Activated T-helper 17 cell treated with anti-CD3 and anti-CD28 coated beads, Interleukin-2, amount 50 U/mL, for 72 hours (primary cell): ENCODE measurements at places on chromosomes 2 and 18. TPM values are rescaled to one million over a fixed set of nuclear protein-coding genes. Genes with fewer than 3 reads are reported as not detected.
A peak's percentile ranks its signal among the peaks of the same experiment; 100 is the strongest.

GRCh38 chr2:147603876-147604275 is 241.0 kb upstream of the ACVR2A start:
- no peak for ATAC-seq

DNA sequence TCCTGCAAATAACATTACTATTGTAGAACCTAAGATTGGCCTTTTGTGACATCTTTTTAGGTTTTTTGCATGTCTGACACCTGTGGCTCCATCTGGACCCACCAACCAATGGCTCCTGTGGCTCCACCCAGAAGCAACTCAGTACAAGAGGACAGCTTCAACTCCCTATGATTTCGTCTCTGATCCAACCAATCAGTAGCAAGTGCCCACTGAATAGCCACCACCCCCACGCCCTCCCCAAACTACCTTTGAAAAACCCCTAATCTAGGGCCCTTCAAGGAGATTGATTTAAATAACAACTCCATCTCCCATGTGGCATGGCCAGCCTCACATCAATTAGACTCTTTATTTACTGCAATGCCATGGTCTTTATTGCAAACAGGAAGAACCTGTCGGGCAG is 23.6 kb downstream of the MPP4 start:
- ATAC-seq, result no peak

DNA sequence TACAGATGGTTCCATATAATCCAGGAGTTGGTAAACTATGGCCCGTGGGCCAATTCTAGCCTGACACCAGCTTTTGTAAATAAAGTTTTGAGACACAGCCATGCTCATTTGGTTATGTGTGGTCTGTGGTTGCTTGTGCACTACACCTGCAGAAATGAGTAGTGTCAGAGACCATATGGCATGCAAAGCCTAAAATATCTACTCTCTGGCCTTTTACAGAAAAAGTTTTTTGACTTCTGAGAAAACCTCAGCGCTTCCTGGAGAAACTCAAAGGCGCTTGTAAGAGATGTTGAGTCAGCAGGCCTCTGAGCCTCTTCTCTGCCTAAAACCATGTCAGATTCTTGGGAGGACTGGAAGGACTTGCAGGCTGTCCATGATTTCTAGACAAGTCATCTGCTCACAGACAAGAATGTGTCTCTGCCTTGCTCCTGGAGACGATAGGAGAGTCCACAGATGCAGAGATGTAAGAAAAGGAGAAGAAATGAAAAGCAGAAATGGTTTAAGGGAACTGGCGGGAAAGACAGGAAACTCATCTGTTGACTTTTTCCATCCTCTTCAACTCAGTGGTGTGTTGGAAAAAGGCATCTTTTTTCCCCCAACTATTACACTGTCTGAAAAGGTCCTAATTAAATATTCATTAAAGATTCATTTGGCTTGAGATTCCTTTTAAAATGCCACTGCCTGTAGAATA is 5.2 kb downstream of the TTC39C start:
- peak; percentile 69 for ATAC-seq

- no peak for ATAC-seq
Observed at GRCh38 chr18:61572871-61573270, 239.6 kb downstream of the CDH20 start.

GRCh38 chr18:24799176-24799575 is 338.7 kb downstream of the HRH4 start:
- no peak for ATAC-seq

- no peak for ATAC-seq
Observed at GRCh38 chr2:110983133-110983532, 137.6 kb upstream of the BCL2L11 start.

DNA sequence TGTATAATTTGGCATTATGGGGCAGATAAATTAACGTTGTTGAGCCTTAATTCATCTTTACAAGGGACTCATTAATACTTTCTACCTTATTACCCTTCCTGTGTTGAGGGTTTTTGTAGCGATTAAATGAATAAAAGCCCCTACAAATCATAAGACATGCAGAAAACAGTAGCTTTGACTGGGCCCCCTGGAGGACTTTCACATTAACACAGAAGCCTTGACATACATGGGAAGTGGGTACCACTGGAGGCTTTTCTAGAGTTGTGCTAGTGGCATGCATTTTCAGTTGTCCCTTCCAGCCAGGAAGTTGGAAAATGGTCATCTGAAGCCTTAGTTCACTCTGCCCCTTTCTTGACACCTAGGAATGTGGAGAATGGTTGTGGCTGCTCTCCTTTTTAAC is 30.2 kb downstream of the MTA3 start:
- no peak for ATAC-seq

GRCh38 chr2:241724259-241724974 is 10.0 kb upstream of the D2HGDH start:
- ATAC-seq, result peak; percentile 24

- ATAC-seq, result peak; percentile 51
Observed at GRCh38 chr2:65431421-65432226, 775 bp downstream of the SPRED2 start.

DNA sequence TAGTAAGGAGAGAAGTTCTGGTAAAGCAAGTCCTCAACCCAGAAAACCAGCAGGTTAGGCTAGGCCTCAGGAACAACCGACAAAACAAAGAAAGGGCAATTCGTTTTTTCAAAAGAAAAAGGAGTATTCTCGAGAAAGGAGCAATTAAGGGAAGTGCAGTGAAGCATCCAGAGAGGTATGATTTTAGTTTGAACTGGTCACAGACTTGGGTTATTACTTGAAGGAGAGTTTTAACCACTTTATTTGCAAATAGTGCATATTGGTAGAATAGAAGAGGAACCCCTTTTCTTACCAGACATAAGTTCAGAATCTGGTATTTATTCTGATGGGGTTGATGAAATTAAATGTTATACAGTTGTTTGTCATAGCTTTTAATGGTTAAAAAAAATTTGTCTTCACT is 110.0 kb upstream of the GCFC2 start:
- no peak for ATAC-seq

GRCh38 chr2:217105733-217106649 is 246.1 kb upstream of the TNP1 start:
- ATAC-seq, result peak; percentile 90

DNA sequence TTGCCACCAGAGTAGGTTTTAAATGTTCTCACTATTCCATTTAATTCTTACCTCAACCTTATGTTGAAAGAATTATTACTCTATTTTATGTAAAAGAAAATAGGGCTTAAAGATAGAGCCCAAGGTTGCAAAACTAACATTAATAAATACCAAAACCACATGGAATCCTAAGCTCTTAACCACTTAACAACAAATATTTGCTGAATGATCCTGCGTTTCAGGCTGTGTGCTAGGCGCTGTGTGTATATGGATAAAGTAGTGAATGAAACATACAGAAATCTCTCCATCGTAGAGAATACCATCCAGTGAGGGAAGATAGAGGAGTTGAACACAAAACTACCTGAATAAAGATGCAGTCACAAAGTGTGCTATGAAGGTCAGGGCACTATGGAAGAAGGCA is 485.1 kb downstream of the THSD7B start:
- no peak for ATAC-seq

GRCh38 chr18:8616028-8616401 is 6.8 kb downstream of the RAB12 start:
- ATAC-seq, result no peak

DNA sequence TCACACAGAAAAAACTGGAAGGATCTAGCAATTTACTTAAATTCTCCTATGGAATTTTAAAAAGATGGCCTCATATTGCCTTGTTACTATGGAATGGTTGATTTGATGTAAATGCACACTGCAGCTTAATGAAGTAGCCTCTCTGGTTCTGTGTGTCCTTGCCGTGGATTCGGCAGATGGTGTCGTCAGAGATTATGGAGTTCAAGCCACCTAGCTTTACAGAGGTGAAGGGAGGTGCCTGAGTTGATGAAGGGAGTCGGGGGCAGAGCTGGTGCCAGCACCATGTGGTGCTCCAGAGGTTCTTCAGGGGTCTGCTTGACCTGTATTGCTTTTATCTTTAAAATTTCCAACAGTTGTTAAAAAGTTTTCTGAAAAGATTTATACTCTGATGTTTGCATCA is 48.8 kb downstream of the ASAP2 start:
- ATAC-seq, result no peak

GRCh38 chr18:11955239-11956029 is 25.9 kb upstream of the IMPA2 start:
- ATAC-seq, result no peak

The RFTN2 gene
- total RNA-seq, result 0.17 TPM

The DCDC2C gene
- total RNA-seq, result not detected

The PPP4R1 gene
- total RNA-seq, result 47.6 TPM

The RGPD4 gene
- not detected for total RNA-seq

The NEURL3 gene
- total RNA-seq, result 3.4 TPM

The SLC5A7 gene
- not detected for total RNA-seq

The TMEM178A gene
- total RNA-seq, result not detected

The CCDC74B gene
- total RNA-seq, result 4.4 TPM
